Stimulated activated CD4-positive, alpha-beta T cell treated with anti-CD3 and anti-CD28 coated beads, Interleukin-1b, Interleukin-23, amount 100 ng/mL, for 1 hour (primary cell): ENCODE measurements at places on chromosomes 4 and X.

DNA sequence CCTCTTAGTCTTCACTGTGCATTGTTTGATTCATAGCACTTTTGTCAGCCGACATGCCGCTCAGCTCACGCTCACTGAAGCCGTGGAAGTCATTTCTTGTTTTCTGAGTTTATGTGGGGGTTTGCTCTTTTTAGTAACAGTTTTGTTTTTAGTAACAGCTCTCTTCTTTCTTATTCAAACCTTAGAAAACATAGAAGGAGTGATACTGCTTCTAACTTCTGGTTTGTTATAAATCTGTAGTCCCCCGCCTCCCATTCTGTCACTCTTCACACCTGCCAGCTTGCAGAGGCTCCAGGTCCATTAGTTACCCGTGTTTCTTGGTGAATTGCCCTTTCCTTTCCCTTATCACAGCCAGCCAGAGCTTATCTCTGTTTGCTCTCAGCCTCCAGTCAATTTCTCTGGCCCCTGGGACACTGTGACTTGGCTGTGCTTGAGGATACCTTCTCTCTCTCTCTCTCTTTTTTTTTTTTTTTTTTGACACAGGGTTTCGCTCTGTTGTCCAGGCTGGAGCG, 50.5 kb downstream of the GRK4 start:
- no peak for DNase-seq

GRCh38 chr4:8817813-8818062, 53.9 kb downstream of the HMX1 start:
- DNase-seq: no peak

- DNase-seq: no peak
These were observed 50.0 kb upstream of the VEGFD start for GRCh38 chrX:15434205-15434604.

DNA sequence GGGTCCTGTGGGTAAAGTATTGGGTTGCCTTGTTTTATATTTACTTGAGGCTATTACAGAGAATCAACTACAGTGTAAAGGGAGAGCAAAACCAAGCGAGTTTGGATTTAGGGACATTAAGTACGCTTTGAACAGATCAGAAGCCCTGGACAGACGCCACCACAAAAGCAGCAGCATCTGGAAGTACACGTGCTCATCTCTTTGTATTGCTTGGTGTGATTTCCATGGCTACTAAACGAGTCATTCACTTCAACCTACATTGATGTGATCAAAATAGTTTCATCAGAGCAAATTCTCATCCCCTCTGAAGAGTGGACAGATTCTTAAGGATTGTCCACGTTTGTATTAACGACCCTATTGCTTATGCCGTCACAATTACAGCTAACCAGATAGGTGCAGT, 85.1 kb downstream of the SORBS2 start:
- DNase-seq: no peak

DNA sequence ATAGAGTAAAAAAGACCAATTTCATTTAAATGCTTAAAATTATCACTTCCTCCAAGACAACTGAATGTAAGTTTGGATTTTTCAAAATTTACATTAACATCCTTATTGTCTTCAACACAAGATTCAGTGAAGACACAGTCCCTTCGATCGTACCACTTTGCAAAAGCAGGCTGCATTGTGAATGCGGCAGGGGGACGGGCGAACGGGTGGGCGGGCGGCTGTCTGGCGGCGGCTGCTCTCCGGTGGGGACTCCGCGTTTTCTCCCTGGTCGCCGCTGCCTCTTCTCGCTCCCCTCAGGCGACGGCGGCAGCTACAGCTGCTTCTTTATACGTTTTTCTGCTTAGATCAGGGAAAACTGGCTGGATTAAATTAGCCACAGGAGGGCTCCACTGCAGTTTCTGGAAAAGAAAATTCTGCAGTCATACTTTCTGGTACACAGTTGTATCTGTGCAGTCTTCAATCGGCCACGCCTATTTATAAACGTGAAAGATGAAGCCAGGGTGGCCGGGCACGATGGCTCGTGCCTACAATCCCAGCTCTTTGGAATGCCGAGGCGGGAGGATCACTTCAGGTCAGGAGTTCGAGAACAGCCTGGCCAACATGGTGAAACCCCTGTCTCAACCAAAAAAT, 33.9 kb upstream of the HPF1 start:
- no peak for DNase-seq

DNA sequence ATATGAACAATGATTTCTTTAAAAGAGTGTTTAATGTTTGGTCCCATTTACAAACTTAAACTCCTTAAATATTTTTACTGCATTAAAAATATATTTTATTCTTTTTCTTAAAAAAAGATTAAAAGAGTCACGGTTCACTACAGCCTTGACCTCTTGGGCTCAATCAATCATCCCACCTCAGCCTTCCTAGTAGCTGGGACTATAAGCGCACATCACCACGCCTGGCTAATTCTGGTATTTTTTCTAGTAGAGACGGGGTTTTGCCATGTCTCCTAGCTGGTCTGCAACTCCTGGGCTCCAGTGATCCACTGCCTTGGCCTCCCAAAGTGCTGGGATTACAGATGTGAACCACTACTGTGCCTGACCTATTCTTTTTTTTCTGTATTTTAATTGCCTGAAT, 104.7 kb upstream of the TLR2 start:
- DNase-seq: no peak

- no peak for DNase-seq
These were observed 25.5 kb upstream of the MORC4 start for GRCh38 chrX:107025545-107025944.

DNA sequence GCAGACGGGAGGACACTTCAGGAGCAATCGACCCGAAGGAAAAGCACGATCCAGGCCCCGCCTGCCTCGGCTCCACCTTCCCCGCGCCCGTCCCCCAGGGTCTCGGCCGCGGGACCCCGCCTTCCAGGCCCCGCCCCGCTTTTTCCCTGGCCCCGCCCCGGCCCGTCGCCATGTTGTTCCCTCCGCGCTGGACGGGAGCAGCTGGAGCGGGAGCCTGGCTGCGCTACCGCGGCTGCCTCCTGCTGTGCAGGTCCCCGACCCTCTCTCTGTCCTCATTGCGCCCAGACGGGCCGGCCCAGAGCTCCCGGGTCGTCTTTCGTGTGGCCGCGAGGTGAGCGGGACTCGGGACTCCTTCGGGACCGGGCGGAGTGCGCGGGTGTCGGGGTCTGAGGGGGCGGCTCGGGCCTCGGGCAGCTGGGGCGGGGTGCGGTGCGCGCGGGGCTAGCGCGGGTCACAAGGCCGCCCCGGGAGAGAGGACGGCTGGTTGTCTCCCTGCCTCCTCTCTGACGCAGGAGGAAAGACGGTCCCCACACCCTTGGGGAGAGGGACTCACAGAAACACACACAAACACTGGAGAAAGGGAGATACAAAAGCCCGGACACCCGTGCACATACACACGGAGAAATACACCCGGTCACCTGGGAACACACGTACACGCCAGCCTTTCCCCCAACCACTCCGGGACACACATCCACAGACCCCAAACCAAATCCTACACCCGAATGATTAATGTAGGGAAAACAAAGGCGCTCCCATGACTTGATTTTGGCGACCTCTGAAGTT, at the start of gene RAB9A:
TSS of gene RAB9A (plus strand) at position 171 of the 783 bp plus-strand sequence. CDS start 19,619 bp downstream, outside the sequence.
- peak; percentile 69 for DNase-seq

DNA sequence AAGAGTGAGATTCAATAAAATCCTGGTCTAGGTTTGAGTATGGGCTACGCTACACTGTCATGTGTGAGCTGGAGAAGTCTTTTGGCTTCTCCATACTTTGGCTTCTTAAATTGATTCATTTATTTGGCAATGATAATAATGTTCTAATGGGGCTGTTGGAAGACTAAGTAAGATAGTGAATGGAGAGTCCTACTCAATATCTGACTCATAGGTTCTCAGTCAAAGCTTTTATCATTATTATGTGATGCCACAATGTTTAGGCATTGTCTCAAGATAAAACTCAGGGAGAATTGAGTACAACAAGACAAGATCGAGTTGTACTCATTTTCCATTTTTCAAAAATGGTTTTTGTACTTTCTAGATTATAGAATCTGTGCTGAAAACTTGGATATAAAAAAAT, 92.5 kb upstream of the VEGFC start:
- no peak for DNase-seq

DNA sequence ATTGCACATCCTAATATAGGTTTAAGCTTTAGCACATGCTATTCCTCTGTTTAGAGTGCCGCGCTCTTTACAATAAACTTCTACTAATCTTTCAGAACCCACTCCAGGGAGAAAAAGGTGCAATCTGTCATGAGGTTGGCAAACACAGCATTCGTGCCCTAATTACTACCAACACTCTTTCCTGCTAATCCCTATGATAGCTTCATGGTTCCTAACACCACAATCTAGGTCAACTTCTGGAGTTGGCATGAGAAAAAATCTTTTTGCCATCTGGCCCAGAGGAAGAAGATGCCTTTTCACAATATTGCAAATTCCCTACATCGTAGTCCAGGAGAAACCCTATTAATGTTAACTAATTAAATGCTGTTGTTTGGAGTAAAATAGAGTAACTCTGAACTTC, 39.6 kb downstream of the TMA16 start:
- no peak for DNase-seq

DNA sequence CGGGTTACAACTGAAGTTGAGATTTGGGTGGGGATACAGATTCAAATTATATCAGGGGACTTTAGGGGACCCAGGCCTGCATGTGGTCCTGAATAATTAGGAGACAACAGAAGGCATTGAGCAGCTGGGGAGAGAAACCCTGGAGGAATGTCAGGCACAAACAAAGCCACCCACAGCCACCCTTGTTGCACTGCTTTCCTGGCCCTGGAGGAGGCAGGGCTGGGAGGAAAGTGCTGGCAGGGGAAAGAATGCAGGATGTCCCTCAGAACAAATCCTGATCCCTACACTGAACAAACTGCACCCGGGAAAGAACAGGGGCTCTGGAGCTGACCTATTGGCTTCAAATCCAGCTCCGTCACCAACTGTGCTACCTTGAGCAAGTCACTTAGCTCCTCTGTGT, 214.1 kb upstream of the ATP6AP2 start:
- DNase-seq: no peak
